GM12865 (cell line): ENCODE measurements at places on chromosomes 11 and 22.
A peak's percentile ranks its signal among the peaks of the same experiment; 100 is the strongest.

- DNase-seq, result peak; percentile 59
Measured at GRCh38 chr22:28594797-28595462, 84.7 kb downstream of the TTC28 start.

- DNase-seq, result no peak
Measured at GRCh38 chr11:130049328-130049771, 20.3 kb upstream of the APLP2 start.

GRCh38 chr22:24148266-24149197 is 32.8 kb upstream of the SUSD2 start:
- no peak for DNase-seq

- no peak for DNase-seq
Measured at GRCh38 chr11:61186504-61186903, 16.8 kb upstream of the PGA3 start.

DNA sequence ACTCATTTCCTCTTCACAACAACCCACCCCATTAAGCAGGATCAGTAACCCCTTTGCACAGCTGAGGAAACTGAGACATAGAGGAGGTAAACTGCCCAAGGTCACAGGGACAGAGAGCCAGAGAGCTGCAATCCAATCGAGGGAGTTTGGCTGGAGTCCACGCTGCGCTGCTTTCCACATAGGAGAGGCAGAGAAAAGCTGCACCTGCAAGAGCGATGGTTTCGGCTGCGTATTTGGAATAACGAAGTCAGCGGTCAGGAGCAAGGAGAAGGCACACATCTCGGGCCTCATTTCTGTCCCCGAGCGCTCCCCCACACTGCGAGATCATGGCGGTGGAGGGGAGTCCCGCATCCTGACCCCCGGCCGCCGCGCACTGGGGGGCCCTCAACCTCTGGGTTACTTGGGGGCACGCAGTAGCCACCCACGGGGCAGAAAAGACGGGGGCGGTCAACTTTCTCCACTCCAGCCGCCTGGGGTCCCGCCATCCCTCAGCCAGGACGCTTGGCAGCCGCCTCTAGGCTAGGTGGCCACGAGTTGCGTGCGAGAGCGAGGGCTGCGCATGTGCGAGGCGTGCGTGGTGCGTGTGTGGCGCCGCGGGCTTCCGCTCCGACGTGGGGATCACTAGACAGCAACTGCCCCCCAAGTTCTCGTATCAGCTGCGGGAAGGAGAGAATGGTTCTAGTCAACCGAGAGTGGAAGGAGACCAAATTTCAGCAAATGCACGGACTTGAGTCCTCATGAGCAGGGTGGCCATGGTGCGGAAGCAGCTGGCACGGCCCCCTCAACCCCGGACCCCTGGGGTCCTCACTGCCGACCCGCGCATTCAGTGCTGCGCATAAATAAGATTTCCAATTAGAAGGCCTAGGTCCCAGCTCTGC is 42.3 kb upstream of the CLDN5 start:
- no peak for DNase-seq
